Osteocyte (in vitro differentiated cells): ENCODE measurements at places on chromosomes 16 and 17. TPM values are rescaled to one million over a fixed set of nuclear protein-coding genes. Genes with fewer than 3 reads are reported as not detected.

Gene GCGR
- total RNA-seq = not detected in 2 replicates

DNA sequence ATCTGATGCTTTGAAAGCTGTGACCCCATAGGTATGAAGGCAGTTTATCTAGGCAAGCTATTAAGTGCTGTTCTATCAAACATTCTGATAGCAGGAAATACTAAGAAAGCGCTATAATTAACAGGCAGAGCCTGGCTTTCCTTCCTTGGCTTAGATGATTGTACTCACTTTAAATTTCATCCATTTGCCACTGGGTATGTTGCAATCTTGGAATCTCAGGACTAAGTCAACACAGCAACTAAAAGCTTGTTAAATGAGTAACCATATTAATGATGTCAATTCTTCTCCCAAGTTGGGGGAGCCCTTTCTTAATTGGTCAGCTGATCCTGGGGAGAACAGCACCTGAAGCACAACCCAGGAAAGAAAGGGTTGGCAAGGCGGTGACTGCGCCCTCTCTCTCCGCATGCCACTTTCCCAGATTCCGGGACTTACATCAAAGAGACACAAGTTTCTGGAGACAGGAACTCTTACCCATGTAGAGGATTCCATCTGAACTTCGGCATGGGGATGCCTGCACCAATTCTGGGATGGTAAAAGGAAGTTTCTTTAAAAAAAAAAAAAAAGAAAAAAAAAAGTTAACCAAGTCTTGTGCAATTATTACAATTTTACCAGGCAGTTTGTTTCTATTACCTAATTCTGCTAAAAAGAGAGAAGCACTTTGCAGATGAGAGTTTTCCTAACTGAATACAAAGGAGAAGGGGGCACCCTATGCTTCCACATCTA lies 54.4 kb upstream of the ICAM2 start:
- no peak for DNase-seq
- H3K36me3 ChIP-seq = peaks cover 48% of the 10 kb centered on the region
- H3K27me3 ChIP-seq = no peaks in the 10 kb centered on the region
- no peak overlapping the region for H3K27ac ChIP-seq
- H3K4me3 ChIP-seq = no peak overlapping the region

DNA sequence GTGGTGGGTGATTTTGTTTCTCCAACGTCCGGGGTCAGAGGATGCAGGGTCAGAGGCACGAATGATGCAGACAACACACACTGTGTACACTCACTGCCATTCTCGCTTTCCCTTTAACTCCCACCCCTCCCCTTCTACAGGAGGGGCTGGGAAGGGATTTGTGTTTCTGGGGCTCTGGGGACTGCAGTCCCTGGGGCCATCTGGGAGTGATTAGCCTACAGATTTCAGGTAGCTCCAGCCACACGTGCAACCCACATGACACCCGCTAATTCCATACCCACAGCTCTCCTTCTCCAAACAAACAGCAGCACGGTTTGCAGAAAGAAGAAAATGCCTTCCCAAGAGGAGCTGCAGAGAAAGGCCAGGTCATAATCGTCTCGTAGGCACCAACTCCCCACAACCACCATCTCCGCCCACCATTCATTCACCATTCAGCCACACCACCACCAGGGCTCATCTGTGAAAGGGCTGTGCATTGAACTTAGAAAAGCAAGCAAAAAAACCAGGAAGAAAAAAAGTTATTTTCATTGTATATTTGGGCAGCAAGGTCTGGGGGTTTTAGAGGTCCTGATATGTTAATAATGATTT lies 9.4 kb upstream of the SOX9 start:
- no peaks in the 10 kb centered on the region for H3K36me3 ChIP-seq
- H3K27me3 ChIP-seq = peaks cover 43% of the 10 kb centered on the region
- H3K4me1 ChIP-seq = peaks cover 8% of the 10 kb centered on the region
- H3K4me3 ChIP-seq = no peak overlapping the region
- no peak for DNase-seq

GRCh38 chr17:58379511-58379824 lies 27.5 kb upstream of the SUPT4H1 start:
- no peaks in the 10 kb centered on the region for H3K36me3 ChIP-seq
- peaks cover 17% of the 10 kb centered on the region for H3K27me3 ChIP-seq
- DNase-seq = no peak
- H3K27ac ChIP-seq = no peak overlapping the region

Gene KRT12
- total RNA-seq = not detected in 2 replicates

- peak; percentile 75 for DNase-seq
- no peaks in the 10 kb centered on the region for H3K36me3 ChIP-seq
- no peaks in the 10 kb centered on the region for H3K27me3 ChIP-seq
- no peak overlapping the region for H3K27ac ChIP-seq
- no peaks in the 10 kb centered on the region for H3K4me1 ChIP-seq
- no peak overlapping the region for H3K4me3 ChIP-seq
Observed at GRCh38 chr16:35751191-35751941, 2292.0 kb downstream of the TP53TG3F start.

Gene WFDC1
- 0.24 TPM in 2 replicates for total RNA-seq

GRCh38 chr16:11624636-11625607 lies 38.2 kb upstream of the LITAF start:
- H3K4me3 ChIP-seq = no peak overlapping the region
- peaks cover 74% of the 10 kb centered on the region for H3K4me1 ChIP-seq
- no peak for DNase-seq
- H3K36me3 ChIP-seq = peaks cover 3% of the 10 kb centered on the region
- H3K27me3 ChIP-seq = no peaks in the 10 kb centered on the region

DNA sequence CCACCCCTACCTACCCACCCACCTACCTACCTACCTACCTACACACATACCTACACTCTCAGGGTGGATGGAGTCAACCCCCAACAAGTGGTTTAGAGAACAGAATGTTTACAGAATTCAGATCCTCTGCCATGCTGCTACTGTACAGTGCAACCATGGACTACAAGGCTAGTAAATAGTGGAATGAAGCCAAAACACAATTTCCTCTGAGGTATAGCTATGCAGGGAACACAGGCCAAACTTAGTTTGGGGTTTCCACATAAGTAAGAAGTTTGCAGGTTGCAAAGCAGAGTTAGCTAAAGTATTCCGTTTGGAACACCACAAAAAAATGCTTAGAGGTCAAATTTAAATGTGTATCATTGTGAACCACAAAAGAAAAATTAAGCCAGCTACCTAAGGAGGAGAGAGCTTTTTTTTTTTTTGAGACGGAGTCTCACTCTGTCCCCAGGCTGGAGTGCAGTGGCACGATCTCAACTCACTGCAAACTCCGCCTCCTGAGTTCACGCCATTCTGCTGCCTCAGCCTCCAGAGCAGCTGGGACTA lies 2.7 kb upstream of the AP1G1 start:
- H3K4me3 ChIP-seq = no peak overlapping the region
- H3K27ac ChIP-seq = no peak overlapping the region
- peaks cover 27% of the 10 kb centered on the region for H3K4me1 ChIP-seq
- H3K27me3 ChIP-seq = no peaks in the 10 kb centered on the region

DNA sequence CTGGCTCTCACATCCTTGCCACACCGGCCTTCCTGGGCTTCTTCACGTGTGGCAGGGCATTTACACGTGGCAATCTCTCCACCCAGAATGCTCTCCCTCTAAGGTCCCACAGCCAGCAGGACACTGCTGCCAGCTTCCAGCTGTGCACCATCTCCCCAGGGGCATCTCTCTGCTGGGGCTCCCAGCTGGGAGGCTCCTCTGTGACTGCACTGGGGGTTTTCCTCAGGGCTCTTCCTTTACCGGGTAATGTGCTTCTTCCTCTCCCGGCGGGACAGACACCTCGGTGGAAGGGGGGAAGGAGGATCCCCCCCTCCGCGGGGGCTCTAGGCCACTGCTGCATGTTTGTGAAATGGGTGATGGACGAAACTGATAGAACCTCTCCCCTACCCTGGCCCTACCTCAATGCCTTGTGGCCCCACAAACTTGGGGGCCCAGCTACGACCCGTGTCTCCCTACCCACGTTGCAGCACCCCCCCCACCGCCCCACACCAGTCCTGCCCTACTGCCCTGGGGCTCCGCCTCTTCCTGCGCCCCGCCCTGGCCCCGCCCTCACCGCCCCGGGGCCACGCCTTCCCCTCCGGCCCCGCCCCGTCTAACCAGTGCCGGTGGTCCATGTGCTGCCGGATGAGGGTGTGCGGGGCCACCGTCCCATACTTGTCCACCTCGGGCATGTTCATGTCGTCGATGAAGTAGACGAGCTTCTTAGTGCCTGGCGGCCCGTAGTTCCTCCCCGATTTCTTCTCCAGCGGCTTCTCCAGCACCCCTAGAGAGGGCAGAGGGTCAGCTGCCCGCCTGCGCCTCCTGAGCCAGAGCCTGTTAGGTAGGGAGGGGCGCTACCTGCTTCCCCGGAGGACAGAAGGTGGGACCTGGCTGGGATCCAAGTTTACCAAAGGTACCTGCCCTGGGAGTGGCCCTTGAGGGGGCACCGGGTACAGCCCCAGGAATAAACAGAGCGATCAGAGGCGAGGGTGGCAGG lies 92.6 kb downstream of the DNAH17 start:
- peaks cover 2% of the 10 kb centered on the region for H3K36me3 ChIP-seq
- no peak overlapping the region for H3K27ac ChIP-seq
- peak overlapping the region; percentile 51 for H3K4me3 ChIP-seq
